ENCODE measurements at places on chromosomes 7 and 10. TPM values are rescaled to one million over a fixed set of nuclear protein-coding genes. Genes with fewer than 3 reads are reported as not detected.

- no peak for DNase-seq
These were observed 628 bp downstream of the MRPS33 start for GRCh38 chr7:141014125-141014523.

GRCh38 chr10:110507346-110507745, 9.6 kb downstream of the DUSP5 start:
- DNase-seq, result no peak

DNA sequence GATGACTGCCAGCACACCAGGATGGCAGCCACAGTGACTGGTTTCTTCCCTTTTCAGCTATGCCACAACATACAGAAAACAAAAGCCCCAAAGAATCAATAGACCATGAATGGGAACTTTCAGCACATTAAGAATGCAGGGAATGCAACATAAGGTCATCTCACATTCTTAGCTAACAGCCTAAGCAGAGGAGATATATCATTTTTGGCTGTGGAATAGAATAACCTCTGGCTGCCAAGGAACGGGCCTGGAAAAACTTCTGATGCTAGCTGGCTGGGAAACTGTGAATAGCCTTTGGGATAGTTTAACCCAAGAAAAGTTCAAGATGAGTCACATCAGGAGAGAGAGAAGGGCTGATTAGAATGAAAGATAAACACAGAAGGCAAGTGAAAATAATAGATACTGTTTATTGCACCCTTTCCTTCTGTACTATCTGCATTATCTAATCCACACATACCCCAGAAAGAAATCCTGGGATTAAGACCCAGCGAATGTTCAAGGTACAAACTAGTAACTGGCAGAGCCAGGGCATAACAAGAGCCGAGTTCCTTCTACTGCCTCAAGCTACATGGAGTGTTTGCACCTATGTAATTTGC, 169.2 kb downstream of the SEMA3A start:
- DNase-seq, result no peak

DNA sequence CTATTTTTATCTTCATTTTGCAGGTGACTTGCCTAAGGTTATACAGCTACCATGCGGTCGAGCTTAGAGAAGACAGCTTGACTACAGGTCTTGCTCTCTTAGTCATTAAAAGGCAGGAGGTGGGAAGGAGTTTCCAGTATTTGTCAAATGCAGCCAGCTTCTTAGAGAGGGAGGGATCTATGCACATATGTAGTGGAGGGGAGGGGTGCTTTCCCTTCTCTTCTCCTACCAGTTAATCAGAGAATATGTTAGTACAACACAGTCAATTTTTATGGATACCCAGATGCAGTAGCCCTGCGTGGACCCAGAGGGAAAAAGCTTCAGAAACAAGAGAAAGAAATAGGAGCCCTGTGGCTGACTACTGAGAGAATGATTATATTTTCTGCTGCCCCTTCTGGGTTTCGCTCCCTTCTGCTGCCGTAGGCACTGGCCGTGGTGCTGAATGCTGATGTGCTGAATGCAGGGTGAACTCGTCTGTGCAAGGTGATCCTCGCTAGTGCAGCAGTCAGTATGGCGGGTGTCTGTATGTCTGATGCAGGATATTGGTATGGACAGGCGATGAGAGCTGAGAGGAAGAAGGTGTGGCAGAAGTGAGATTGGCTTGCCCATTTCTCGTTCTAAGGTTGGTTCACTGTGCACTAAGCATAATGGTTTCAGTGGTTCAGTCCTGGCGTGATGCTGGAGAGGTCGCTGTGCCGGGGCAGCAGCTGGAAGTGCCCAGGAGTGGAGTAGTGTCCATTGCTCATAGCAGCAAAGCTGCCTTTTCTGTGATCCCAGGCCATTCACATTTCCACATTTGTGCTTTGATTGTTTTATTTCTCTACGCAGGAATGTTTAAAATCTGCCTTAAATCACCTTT, 189.2 kb upstream of the PODXL start:
- no peak for DNase-seq

- peak; percentile 55 for DNase-seq
These were observed 248.8 kb upstream of the PTN start for GRCh38 chr7:137592232-137592896.

GRCh38 chr10:66176772-66177171, 749.1 kb upstream of the LRRTM3 start:
- no peak for DNase-seq

DNA sequence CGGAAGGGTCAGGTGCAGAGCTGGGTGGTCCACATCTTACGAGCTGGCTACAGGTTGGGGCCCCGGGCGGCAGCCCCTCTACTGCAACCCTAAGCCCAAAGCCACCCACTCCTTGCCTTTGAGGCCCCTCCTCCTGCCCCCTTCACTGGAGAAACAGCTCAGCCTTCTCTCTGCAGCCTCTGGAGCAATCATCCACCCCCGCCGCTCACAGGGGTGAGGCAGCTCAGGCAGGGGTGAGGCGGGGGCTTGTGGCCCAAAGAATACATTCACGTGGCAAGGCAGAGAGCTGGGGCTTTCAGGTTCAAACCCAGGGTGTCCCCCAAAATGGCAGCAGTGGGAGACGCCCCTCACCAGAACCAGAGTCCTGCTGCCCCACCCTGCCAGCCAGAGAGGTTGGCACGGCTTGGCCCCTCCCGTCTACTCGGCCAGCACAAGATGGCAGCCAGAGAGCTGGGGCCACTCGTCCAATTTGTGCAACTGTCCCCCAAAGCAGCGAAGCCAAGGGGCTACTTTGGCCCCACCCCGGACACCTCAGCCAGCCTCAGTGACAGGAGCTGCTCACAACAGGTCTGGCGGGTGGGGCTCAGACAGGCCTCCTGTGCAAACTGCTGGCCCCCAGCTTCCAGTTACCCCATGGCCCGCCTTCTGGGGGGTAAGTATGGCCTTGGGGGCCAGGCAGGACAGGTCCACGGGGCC, 7.2 kb downstream of the GNB2 start:
- DNase-seq, result no peak

DNA sequence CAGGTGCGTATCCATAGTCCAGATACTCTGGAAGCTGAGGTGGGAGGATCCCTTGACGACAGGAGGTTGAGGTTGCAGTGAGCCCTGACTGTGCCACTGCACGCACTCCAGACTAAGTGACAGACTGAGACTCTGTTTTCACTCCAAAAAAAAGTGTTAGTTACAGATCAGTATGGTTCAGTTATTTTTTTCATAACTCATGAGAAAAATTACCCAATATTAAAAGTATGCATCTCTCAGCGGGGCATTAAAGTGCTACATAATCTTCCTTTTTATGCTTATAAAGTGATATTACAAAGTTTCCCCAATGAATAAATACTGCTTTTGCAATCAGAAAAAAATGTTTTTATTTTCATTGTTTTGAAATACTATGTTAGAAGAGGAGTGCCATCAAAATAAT, 147.9 kb downstream of the ZNF438 start:
- DNase-seq, result no peak

DNA sequence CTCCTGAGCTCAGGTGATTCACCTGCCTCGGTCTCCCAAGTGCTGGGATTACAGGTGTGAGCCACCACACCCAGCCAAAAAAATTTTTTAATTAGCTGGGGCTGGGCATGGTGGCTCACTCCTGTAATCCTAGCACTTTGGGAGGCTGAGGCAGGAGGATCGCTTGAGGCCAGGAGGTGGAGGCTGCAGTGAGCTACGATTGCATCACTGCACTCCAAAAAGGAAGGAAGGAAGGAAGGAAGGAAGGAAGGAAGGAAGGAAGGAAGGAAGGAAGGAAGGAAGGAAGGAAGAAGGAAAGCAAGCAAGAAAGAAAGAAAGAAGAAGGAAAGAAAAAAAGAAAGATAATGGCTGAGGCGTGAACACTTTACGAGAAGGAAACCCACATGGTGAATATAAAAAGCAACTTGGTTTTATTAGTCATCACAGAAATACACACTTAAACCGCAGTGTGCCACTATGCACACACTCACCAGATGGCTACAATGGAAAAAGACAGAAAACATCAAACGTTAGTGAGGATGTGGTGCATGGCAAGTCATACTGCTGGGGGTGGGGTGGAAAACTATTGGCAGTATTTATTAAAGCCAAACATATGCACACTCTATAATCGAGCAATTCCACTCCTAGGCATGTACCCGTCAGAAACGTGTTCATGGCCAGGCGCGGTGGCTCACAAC, 4.4 kb upstream of the CCL26 start:
- DNase-seq, result no peak

GRCh38 chr10:59997827-59998525, 91.6 kb upstream of the CCDC6 start:
- DNase-seq, result peak; percentile 28

- DNase-seq, result no peak
These were observed 98.2 kb downstream of the PCDH15 start for GRCh38 chr10:54702583-54703485.

DNA sequence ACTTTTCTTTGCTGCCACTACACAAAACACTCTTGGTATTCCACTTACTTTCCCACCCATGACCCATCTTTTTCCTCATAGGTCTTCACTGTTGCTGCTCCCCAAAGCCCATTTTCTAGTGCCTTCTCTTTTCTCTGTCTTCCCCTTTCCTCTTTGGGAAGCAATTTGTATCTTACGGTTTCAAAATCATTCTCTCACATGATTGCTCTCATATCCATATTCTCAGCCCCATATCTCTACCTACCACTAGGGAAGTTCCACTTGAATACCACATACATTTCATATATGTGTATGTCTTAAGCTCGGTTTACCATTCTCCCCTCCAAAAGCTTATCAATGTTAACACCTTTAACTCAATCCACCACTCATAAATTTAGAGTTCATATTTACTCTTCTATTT, 3.2 kb upstream of the UBE2D1 start:
- DNase-seq, result no peak

- no peak for DNase-seq
These were observed 298.3 kb downstream of the GALNT17 start for GRCh38 chr7:71430246-71430645.

- no peak for DNase-seq
These were observed 42.9 kb downstream of the RAB18 start for GRCh38 chr10:27547047-27547446.

- DNase-seq, result peak; percentile 23
These were observed 208.6 kb upstream of the CCDC6 start for GRCh38 chr10:60114765-60115586.

GRCh38 chr10:120511165-120511564, 54.1 kb downstream of the PLPP4 start:
- DNase-seq, result no peak

GRCh38 chr7:18526368-18526878, 30.9 kb downstream of the HDAC9 start:
- no peak for DNase-seq

DNA sequence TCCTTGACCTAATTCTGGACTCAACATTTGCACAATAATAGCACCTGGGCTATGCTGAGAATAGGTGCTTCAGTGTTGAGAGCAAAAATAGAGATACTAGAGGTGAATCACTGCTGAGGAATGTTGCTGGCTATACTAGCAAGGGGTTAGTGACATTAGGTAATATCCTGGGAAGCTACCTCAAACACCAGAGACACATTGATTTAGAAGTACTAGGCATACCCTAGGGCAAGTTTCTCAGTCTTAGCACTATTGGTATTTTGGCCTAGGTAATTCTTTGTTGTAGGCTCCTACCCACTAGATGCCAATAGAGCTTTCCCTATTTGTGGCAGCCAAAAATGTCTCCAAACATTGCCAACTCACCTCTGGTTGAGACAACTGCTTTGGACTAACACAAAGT, 484.0 kb upstream of the MBL2 start:
- no peak for DNase-seq

DNA sequence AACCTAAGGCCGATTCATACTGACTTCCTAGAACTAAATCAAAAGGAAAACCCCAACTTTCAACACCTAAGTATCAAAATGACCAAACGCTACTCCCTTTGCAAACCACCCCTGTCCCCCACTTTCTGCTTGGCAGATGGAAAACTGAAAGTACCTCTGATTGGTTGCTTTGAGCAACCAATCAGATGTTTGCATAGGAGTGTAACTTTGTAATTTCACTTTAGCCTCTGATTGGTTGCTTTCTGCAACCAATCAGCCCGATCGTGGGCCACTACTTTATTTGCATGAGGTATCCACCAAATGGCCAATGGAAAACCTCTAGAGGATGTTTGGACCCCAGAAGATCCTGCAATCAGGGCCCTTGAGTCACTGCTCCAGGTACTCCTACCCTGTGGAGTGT, 12.3 kb upstream of the SNX10 start:
- no peak for DNase-seq

GRCh38 chr7:132443761-132444520, 132.3 kb downstream of the PLXNA4 start:
- DNase-seq, result no peak

GRCh38 chr7:83546586-83546985, 102.4 kb downstream of the SEMA3E start:
- DNase-seq, result no peak

DNA sequence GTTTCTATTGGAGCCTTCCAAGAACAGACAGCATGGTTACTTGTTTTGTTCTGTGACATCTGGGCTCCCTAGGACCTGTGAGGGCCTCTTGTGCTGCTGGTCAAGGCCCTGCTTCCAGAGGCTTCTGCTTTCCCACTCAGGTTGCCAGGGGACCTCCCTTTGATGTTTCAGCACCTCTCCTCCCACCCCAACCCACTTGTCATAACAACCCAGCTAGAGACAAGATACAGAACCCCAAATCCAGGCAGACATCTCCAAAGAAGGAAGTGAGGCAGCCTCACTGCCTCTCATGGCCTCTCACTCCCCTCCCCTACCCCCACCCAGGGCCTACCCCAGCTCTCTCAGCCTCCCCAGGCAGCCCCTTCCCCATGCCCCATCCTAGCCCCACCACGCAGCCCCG, 11.3 kb downstream of the NFKB2 start:
- DNase-seq, result no peak

DNA sequence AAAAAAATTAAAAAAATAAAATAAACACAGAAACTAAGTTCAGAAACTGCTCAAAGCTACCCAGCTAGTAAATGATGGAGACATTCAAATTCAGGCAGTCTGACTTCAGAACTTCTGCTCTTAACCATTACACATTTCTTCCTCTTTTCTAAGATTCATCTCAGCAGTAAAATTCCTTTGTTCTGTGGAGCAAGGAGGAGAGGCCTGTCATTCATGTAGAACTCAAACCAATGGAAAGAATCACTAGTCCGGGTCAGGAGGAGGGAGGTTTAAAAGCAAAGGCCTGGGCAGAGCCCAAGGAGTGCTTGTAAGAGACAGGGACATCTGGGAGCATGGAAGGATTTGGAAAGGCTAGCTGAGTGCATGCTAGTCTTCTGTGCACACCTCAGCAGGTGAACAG, 37.9 kb upstream of the DNAJB12 start:
- DNase-seq, result no peak

- DNase-seq, result no peak
These were observed 124.9 kb upstream of the NEBL start for GRCh38 chr10:21021843-21022594.

TCTN3 gene
- 27.6 TPM for total RNA-seq

FANK1 gene
- total RNA-seq, result 6.8 TPM

CRYGN gene
- total RNA-seq, result 2.4 TPM

NEUROD6 gene
- total RNA-seq, result not detected

CRPPA gene
- total RNA-seq, result 8.6 TPM

SEMA4G gene
- total RNA-seq, result 4.3 TPM

OR6V1 gene
- total RNA-seq, result not detected

SEMA3D gene
- total RNA-seq, result 7.1 TPM

FEZF1 gene
- total RNA-seq, result not detected

SRRM3 gene
- total RNA-seq, result 5.0 TPM

C7orf57 gene
- not detected for total RNA-seq

MSMB gene
- total RNA-seq, result not detected
